GF-D8 (cell line): ENCODE measurements at places on chromosomes 3 and 15.

DNA sequence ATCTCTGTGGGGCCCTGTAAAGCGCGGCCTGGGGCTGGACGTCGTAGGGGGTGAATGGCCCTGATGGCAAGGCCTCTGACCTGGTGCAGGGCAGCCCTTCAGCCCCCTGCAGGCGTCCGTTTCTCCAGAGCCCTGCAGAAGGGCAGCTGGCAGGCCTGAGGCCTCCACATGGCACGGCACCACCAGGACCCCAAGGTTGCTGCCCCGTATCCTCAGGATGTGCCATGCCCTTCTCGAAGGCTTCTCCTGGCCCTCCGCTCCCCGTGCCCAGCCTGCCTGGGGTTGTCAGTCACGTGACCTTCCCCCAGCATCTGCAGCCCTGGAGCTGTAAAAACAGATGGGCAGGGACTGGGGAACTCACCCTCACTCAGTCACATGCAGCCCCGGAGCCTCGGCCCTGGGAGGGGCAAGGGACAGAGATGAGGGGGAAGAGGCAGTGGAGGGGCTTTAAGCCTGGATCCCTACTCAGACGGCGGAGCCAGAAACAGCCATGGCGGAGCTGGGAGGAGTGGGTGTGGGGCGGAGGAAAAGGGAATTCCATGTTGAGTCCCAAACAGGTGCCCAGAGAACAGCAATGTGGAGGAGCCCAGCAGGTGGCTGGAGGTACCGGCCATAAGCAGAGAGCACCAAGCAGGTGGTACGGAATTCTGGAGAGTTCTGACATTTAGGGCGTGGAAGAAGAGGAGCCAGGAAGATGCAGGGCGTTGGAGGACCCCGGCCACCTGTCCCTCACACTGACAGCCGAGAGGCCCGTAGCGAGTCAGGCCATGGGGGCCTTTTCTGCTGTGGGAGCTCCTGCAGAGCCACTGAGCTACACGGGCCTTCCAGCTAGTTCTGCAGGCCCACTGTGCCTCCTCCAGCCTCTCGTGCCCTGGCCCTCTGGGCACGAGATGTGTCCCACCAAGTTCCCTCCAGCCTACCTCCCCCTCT lies 193.1 kb downstream of the XXYLT1 start:
- no peak for DNase-seq

- no peak for DNase-seq
Observed at GRCh38 chr3:167125612-167126407, 254.3 kb downstream of the ZBBX start.

DNA sequence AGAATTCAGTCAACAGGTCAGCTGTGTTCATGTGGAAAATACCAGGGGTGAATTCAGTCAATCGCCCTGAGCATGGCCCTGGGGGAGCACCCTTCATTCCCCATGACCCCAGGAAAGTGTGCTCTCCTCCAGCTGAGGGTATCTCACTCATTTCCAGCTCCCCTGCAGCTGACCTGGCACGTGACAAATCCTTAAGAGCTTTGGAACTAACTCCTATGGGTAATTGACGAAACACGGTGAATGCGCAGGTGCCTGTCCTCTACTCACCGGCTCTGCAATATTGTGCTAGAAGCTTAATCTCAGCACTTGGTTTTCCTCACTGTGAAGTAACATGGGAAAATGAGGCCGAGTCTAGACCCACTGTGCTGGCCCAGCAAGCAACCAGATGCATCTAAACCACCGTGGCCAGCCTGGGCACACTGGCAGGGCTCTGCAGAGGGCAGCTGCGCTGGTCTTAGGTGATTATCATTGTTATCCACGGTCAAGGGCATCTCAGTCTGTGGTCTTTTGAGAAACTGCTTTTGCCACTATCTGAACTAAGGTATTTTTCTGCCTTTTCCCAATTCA lies 63.1 kb downstream of the SPSB4 start:
- no peak for DNase-seq

DNA sequence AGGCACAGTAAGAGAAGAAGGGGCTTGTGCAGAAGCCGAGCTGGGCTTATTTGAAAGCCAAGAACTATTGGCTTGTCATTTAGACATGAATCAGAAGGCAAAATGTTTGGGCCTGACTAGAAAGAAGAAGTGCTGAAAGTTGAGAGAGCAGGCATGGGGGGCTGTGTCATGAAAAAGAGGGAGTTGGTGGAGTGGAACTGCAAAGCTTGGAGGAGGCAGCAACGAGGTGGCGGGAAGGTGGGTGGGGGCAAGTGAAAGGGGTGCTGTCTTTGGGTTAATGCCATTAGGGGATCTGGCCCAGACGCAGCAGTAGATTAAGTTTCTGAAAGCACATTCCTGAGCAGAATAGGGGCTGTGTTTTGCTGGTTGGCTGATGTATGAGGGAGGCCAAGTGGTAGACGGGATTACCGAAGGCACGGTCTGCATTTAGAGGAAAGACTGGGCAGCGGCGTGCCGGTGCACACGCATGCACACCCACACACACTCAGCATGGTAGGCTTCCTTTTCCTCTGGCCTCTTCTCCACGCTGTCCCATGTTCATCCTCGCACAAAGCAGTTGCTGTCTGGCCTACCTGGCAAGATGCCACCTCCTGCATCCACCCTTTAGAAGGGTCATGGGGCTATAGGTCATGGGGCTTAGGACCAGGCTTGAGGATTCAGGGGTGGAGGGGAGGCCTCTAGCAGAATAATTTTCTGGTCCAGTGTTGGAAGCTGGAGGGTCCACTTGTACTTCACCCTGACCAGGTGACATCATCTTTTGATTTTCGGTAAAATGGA lies 43.0 kb downstream of the BOC start:
- DNase-seq: no peak

DNA sequence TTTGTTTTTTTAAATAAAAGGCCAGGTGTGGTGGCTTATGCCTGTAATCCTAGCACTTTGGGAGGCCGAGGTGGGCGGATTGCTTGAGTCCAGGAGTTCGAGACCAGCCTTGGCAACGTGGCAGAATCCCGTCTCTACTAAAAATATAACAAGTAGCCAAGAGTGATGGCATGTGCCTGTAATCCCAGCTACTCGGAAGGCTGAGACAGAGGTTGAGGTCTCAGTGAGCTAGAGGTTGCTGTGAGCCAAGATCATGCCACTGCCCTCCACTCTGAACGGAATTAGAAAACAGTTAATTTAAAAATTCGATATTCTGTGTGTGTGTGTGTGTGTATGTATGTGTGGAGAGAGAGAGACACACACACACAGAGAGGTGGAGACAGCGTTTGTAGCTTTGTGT lies 58.8 kb downstream of the TCF12 start:
- no peak for DNase-seq

GRCh38 chr15:90730290-90730689 lies 13.1 kb downstream of the BLM start:
- no peak for DNase-seq
